ENCODE measurements at places on chromosomes 1 and 21. TPM values are rescaled to one million over a fixed set of nuclear protein-coding genes. Genes with fewer than 3 reads are reported as not detected.

Gene EDARADD
- total RNA-seq: 3.2 TPM

Gene DENND1B
- 18.3 TPM for total RNA-seq

Gene CFAP74
- not detected for total RNA-seq

Gene NPHS2
- total RNA-seq: not detected

GRCh38 chr1:232667778-232668165, 37.8 kb upstream of the SIPA1L2 start:
- H3K27me3 ChIP-seq: no peaks in the 10 kb centered on the region
- no peak for DNase-seq
- peaks cover 6% of the 10 kb centered on the region for H3K4me1 ChIP-seq
- H3K27ac ChIP-seq: no peak overlapping the region
- H3K4me3 ChIP-seq: no peak overlapping the region
- no peaks in the 10 kb centered on the region for H3K36me3 ChIP-seq

DNA sequence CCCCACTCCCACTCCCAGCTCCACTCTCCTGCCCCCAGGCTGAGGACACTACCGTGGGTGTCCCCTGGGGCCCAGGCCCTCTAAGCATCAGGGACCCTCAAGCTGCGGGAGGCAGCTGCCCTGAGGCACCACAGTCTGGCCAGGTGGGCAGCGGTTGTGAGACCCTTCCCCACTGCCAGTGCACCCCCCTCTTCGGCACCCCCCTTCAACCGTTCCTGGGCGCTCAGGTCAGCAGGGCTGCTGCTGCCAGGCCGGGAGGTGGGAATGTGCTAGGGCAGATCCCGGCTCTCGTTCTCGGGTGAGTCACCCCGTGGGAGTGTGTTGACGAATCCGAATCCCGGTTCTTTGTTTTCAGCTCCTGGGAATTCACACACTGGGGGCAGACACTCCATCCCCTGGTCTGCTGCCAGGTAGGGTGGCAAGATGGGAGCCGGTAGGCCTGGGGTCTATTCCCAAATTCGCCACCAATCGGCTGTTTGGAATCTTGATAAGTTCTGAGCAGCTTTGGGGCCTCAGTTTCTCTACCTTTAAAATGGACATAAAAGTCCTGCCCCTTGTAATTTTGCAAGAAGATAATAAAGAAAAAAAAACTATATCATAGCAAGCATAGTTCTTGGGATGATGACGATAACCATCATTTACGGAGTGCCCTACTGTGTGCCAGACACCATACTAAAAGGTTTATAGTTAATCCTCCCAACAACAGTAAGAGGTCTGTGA, 28.5 kb upstream of the CASZ1 start:
- no peak for DNase-seq
- H3K4me1 ChIP-seq: no peaks in the 10 kb centered on the region
- H3K27ac ChIP-seq: no peak overlapping the region
- H3K4me3 ChIP-seq: no peak overlapping the region

GRCh38 chr1:61253912-61254633, 171.7 kb downstream of the NFIA start:
- H3K4me1 ChIP-seq: peaks cover 29% of the 10 kb centered on the region
- no peak overlapping the region for H3K4me3 ChIP-seq
- no peak for DNase-seq
- no peaks in the 10 kb centered on the region for H3K36me3 ChIP-seq
- no peak overlapping the region for H3K27ac ChIP-seq
- no peaks in the 10 kb centered on the region for H3K27me3 ChIP-seq

DNA sequence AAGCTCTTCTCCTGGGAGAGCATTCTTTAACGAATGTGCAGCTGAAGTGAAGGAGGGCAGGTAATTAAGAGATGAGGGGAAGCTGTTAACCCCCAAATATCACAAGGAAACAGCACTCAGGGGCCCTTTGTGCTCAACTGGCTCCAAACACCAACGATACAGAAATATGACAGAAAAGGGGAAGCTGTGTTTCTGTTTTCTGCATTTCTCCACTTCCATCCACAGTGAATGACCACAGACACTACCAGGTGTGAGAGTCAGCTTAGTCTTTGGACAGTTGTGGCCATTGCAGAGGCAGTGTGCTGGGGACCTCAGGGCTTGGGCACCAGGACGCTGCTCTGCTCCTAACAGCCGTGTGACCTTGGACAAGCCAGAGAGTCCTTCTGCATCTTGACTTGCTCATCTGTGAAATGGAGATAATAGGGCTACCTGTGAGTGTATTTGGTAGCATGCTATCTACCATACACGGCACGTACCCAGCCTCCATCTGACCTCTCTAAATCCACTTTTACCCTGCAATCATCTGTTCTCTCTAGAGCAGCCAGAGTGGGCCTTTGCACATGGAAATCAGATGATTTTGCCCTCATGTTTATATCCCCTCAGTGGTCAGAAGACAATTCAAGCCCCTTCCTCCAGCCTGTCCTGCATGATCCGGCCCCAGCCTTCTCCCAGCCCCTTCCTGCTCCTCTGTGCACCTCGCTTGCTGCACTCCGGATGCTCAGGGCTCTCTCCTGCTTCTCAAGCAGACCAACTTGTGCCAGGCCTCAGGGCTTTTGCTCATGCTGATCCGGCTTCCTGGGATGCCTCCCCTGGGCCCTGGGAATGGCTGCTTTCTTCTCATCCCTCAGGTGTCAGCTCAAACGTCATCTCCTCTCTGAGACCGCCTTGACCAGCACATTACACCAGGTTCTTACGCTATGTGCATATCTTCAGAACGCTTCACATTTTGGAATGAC, 4.7 kb upstream of the TINAGL1 start:
- H3K4me1 ChIP-seq: peaks cover 86% of the 10 kb centered on the region
- no peak overlapping the region for H3K4me3 ChIP-seq
- DNase-seq: peak; percentile 18
- no peaks in the 10 kb centered on the region for H3K27me3 ChIP-seq

GRCh38 chr1:167775178-167775577, 53.4 kb downstream of the MPZL1 start:
- no peak overlapping the region for H3K4me3 ChIP-seq
- no peaks in the 10 kb centered on the region for H3K4me1 ChIP-seq
- no peaks in the 10 kb centered on the region for H3K36me3 ChIP-seq
- H3K27me3 ChIP-seq: no peaks in the 10 kb centered on the region

GRCh38 chr1:156477526-156478249, 22.9 kb downstream of the MEF2D start:
- H3K27ac ChIP-seq: no peak overlapping the region
- H3K36me3 ChIP-seq: peaks cover 100% of the 10 kb centered on the region

DNA sequence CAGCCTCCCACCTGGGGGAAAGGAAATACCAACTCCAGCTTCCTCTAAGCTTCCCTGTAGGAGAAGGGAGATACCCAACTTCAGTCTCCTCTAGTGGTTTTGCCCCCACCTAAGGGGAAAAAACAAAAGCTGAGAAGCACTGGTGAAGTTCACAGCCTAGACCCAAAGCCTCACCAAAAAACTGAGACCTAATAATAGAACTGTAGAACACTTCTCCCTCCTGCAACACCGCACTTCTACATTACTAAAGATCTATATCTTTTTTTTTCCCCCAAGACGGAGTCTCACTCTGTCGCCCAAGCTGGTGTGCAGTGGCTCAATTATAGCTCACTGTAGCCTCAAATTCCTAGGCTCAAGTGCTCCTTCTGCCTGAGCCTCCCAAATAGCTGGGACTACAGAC, 43.2 kb downstream of the SLC2A1 start:
- no peak for DNase-seq
- H3K4me3 ChIP-seq: no peak overlapping the region
- no peaks in the 10 kb centered on the region for H3K27me3 ChIP-seq

GRCh38 chr1:215526147-215526845, 40.8 kb upstream of the KCTD3 start:
- DNase-seq: no peak
- H3K27me3 ChIP-seq: no peaks in the 10 kb centered on the region
- no peak overlapping the region for H3K27ac ChIP-seq
- no peak overlapping the region for H3K4me3 ChIP-seq
- H3K36me3 ChIP-seq: no peaks in the 10 kb centered on the region

GRCh38 chr1:231750296-231750695, 123.7 kb downstream of the DISC1 start:
- no peaks in the 10 kb centered on the region for H3K27me3 ChIP-seq
- no peak overlapping the region for H3K27ac ChIP-seq
- H3K4me1 ChIP-seq: no peaks in the 10 kb centered on the region
- peaks cover 6% of the 10 kb centered on the region for H3K36me3 ChIP-seq

GRCh38 chr1:228958121-228958520, 222.8 kb downstream of the RHOU start:
- no peak overlapping the region for H3K4me3 ChIP-seq
- H3K4me1 ChIP-seq: no peaks in the 10 kb centered on the region
- no peaks in the 10 kb centered on the region for H3K36me3 ChIP-seq
- no peak for DNase-seq

GRCh38 chr1:23646091-23646490, 45.5 kb upstream of the RPL11 start:
- H3K4me3 ChIP-seq: no peak overlapping the region
- no peaks in the 10 kb centered on the region for H3K36me3 ChIP-seq
- DNase-seq: no peak
- no peak overlapping the region for H3K27ac ChIP-seq
- H3K4me1 ChIP-seq: no peaks in the 10 kb centered on the region
- H3K27me3 ChIP-seq: no peaks in the 10 kb centered on the region

- no peak for DNase-seq
- no peak overlapping the region for H3K27ac ChIP-seq
- no peaks in the 10 kb centered on the region for H3K36me3 ChIP-seq
- H3K27me3 ChIP-seq: no peaks in the 10 kb centered on the region
Measured at GRCh38 chr1:185350027-185350442, 33.0 kb upstream of the IVNS1ABP start.

GRCh38 chr1:25729790-25730644, 70.0 kb upstream of the SELENON start:
- no peaks in the 10 kb centered on the region for H3K27me3 ChIP-seq
- no peaks in the 10 kb centered on the region for H3K36me3 ChIP-seq
- H3K27ac ChIP-seq: no peak overlapping the region
- DNase-seq: peak; percentile 37

DNA sequence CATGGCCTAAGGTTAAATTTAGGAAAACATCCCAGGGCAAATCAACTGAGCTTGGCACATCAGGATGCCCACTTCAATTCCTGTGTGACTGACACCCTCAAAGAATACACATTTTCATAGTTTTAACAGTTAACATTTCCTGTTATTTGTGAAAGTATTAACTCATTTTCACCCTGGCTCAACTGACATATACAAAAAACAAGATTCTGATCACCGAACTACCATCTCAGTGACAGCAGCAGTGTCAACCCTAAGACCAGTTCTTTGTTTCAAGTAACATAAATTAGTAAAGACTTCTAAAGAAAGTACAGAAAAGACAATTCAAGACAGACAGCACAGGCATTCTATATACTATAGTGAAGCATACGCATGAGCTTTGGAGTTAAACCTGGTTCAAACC, 69.0 kb upstream of the SDC3 start:
- H3K4me3 ChIP-seq: no peak overlapping the region
- H3K4me1 ChIP-seq: peaks cover 47% of the 10 kb centered on the region
- H3K36me3 ChIP-seq: peaks cover 82% of the 10 kb centered on the region
- H3K27me3 ChIP-seq: no peaks in the 10 kb centered on the region
- no peak overlapping the region for H3K27ac ChIP-seq

GRCh38 chr1:83761167-83762038, 237.5 kb downstream of the TTLL7 start:
- no peak overlapping the region for H3K27ac ChIP-seq
- H3K27me3 ChIP-seq: no peaks in the 10 kb centered on the region
